ENCODE measurements at places on chromosomes 16 and 17.
A peak's percentile ranks its signal among the peaks of the same experiment; 100 is the strongest.

DNA sequence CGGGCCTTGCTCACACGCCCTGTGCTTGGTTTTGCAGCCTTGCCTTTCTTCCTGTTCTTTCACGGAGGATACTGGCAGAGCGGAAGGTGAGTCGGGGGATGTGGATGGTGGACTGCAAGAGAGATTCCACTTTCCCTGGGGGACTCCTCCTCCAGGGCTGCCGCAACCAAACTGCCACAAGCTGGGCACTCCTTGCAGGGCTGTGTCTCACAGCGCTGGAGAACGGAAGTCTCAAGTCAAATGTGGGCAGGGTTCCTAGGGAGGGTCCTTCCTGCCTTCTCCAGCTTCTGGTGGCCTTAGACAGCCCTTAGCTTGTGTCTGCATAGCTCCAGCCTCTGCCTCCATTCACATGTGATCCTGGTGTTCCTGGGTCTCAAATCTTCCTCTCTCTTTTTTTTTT is 11.4 kb upstream of the BIRC5 start:
- no peak overlapping the region for H3K4me3 ChIP-seq
- H3K27me3 ChIP-seq = no peaks in the 10 kb centered on the region
- peaks cover 5% of the 10 kb centered on the region for H3K4me1 ChIP-seq
- H3K27ac ChIP-seq = no peak overlapping the region

GRCh38 chr16:2817340-2818271 is 569 bp downstream of the PRSS21 start:
- DNase-seq = no peak
- H3K36me3 ChIP-seq = no peaks in the 10 kb centered on the region
- peaks cover 15% of the 10 kb centered on the region for H3K27me3 ChIP-seq
- H3K27ac ChIP-seq = no peak overlapping the region

DNA sequence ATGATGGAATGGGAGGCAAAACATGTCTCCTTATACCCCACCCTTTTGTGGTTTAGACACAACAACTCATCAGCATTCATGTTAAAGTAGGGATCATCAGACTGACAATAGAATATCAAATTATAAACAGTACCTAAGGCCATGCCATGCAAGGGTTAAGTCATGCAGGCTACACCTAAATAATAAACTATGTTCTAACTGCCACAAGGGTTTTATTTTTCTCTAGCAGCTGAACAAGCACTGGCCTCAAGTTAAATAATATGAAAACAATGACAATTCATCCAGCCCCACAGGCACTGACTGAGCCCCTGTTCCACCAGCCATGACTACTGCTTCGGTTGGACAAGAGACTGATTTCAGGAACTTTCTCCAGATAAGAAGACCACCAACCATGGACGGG is 164.5 kb upstream of the PIRT start:
- H3K4me1 ChIP-seq = no peaks in the 10 kb centered on the region
- H3K36me3 ChIP-seq = no peaks in the 10 kb centered on the region
- H3K27ac ChIP-seq = no peak overlapping the region
- peaks cover 5% of the 10 kb centered on the region for H3K27me3 ChIP-seq
- no peak overlapping the region for H3K4me3 ChIP-seq

DNA sequence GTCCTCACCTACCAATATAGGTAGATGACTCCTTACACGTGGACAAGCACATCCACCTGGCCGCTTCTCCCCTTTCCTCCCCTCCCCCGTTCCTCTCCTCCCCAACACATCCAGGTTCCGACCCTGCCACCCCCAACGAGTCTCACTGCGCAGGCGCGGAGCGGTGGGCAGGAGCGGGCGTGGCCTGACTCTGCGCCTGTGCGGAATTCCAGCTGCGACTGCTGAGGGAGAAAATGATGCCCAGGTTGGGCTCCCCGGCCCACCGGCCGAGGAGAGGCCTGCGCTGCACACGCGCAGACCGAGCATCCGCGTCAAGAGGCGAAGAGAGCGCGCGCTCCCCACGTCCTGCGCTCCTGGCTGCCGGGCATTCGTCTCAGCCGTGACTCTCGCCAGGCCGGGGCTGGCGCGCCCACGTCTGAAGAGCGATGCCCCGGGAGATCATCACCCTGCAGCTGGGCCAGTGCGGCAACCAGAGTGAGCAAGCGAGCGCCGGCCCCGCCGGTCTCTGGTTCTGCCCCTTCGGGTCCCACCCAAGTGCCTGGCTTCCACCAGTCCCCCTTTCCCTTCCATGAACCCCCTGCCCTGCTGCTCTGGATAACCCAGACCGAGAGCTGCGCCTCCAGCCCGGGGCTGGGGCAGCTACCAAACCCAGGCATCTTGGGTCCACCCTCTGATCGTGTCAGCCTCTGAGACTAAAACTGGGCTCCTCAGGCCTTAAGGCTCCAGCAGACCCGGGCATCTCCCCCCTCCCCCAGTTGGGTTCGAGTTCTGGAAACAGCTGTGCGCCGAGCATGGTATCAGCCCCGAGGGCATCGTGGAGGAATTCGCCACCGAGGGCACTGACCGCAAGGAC is at the start of gene TUBG2:
TSS of gene TUBG2 (plus strand) at position 206 of the 853 bp plus-strand sequence. CDS start at position 426, 220 bp downstream.
- H3K27me3 ChIP-seq = peaks cover 20% of the 10 kb centered on the region
- peak within 1 kb of the TSS; percentile 89 for H3K4me3 ChIP-seq
- peaks cover 20% of the 10 kb centered on the region for H3K4me1 ChIP-seq
- H3K36me3 ChIP-seq = no peaks in the 10 kb centered on the region
- DNase-seq = peak; percentile 45

GRCh38 chr17:27389542-27390140 is 66.6 kb upstream of the KSR1 start:
- H3K4me1 ChIP-seq = peaks cover 11% of the 10 kb centered on the region
- H3K36me3 ChIP-seq = no peaks in the 10 kb centered on the region
- no peak overlapping the region for H3K27ac ChIP-seq
- DNase-seq = no peak
- peaks cover 13% of the 10 kb centered on the region for H3K27me3 ChIP-seq

DNA sequence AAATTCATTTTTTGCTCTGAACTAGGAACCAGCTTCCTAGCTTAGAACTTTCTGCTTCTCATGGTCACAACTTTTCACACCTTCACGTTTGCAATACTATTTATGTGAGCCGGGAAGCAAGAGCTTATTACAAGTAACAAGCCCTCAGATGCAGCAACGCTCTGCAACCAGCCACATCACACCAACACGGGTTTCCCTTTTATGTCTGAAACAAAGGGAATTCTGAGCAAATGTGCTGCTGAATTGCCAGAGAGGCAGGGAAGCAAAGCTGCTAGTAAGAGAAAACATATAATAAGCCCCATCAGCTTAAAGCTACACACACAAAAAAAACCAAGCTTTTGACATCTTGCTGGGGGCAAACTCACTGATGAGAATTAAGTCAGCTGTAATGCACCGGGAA is 122.2 kb downstream of the SLC39A11 start:
- H3K27ac ChIP-seq = peak overlapping the region; percentile 37
- no peaks in the 10 kb centered on the region for H3K27me3 ChIP-seq
- H3K36me3 ChIP-seq = no peaks in the 10 kb centered on the region
- no peak for DNase-seq
- H3K4me3 ChIP-seq = no peak overlapping the region

- peaks cover 4% of the 10 kb centered on the region for H3K36me3 ChIP-seq
- no peaks in the 10 kb centered on the region for H3K4me1 ChIP-seq
- DNase-seq = no peak
- no peak overlapping the region for H3K27ac ChIP-seq
- no peaks in the 10 kb centered on the region for H3K27me3 ChIP-seq
Observed at GRCh38 chr16:48347191-48347865, 37.9 kb downstream of the SIAH1 start.

DNA sequence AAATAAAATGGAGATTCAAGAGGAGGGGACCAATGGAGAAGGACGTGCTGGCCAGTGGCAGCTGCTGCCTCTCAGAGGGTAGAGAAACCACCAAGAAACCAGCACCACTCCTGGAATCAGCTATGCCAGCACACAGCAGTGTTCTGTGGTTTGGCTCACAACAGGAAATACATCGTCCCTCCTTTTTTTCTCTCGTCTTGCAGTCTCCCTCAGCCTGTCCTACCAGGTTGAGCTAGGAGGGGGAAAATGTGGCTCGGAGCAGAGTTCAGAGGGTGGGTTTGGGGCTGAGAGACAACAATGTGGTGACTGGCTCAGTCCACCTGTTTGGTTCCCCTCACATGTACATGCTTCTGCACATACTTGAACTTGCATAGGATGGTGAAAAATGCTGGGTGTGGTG is 19.9 kb upstream of the SLC16A5 start:
- H3K27me3 ChIP-seq = no peaks in the 10 kb centered on the region
- no peak for DNase-seq
- peaks cover 8% of the 10 kb centered on the region for H3K36me3 ChIP-seq
- no peak overlapping the region for H3K4me3 ChIP-seq

GRCh38 chr17:82241926-82242697 is 13.3 kb downstream of the SLC16A3 start:
- peaks cover 33% of the 10 kb centered on the region for H3K4me1 ChIP-seq
- no peak overlapping the region for H3K27ac ChIP-seq
- no peak for DNase-seq
- peaks cover 20% of the 10 kb centered on the region for H3K36me3 ChIP-seq
- no peaks in the 10 kb centered on the region for H3K27me3 ChIP-seq
- no peak overlapping the region for H3K4me3 ChIP-seq

DNA sequence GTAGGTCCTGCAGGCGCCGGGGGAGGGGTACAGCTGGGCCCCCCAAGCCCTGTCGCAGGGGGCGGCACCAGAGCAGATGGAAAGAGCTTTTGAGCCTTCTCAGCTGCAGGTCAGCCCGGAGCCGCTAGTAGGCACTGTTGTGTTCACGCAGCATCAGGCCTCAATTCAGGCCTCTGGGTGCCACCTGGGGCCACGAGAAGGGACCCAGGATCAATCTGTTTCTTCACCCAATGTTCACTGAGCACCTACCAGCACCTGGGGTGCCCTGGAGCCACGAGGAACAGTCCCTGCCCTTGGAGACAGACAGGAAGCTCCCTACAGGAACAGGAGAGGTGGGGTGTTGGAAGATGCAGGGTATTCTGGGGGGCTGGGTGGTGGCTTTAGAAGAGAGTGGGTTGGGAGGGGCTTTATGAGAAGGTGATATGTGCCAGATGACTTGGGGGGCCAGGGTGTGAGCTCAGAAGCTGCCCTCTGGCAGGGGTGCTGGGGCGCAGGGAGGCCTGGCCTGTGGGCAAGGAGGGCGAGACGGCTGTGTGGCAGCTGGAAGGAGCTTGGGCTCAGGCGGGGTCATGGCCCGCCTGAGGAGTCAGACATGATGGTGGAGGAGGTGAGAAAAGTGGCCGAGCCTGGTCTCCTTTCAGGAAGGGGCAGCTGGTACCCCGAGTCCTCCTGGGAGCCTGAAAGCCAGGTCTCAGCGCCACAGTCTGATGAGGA is 121.9 kb upstream of the GSE1 start:
- DNase-seq = peak; percentile 14
- no peaks in the 10 kb centered on the region for H3K36me3 ChIP-seq
- no peak overlapping the region for H3K27ac ChIP-seq
- peaks cover 3% of the 10 kb centered on the region for H3K4me1 ChIP-seq

DNA sequence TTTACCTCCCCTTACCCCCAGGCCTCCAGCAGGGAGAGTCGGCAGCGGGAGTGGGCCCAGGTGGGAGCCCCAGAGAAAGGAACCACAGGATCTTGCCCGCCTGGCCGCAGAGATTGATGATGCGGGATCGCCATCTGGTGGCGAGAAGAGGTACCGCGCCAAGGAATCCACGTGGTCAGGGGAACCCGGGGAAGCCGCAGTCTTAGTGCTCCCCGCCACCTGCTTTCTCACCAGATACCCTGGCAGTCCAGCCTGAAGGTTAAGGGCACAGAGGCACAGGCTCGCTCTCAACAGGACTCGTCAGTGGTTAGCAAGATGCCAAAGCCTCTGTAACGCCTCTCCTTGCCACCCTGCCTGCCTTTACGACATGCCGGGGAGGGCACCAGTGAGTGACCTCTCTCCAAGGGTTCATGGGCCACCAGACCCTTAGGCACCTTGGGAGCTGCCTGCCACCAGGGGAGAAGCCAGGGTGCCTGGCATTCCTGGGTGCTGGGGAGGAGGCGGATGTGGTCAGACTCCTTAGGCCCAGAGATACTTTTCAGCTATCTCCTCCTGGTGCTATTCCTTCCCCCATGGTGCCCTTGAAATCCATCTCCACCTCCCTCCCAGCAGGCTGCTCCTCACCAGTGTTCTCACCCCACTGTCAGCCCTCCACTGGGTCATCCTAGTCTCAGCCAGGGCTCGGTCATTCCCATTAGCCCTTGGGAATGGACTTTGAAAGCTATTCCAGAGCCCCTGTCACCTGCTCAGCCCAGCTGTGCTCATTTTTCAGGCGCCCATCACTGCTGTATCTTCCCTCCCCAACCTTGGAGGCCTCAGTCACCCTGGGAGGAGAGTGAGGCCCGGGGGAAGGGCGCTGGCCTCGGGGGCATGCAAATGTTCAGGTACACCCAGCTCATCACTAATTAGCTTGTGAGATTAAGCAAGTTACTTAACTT is 5.5 kb upstream of the RHBDF2 start:
- peaks cover 28% of the 10 kb centered on the region for H3K4me1 ChIP-seq
- DNase-seq = peak; percentile 88
- H3K27ac ChIP-seq = peak overlapping the region; percentile 47
- H3K27me3 ChIP-seq = no peaks in the 10 kb centered on the region

DNA sequence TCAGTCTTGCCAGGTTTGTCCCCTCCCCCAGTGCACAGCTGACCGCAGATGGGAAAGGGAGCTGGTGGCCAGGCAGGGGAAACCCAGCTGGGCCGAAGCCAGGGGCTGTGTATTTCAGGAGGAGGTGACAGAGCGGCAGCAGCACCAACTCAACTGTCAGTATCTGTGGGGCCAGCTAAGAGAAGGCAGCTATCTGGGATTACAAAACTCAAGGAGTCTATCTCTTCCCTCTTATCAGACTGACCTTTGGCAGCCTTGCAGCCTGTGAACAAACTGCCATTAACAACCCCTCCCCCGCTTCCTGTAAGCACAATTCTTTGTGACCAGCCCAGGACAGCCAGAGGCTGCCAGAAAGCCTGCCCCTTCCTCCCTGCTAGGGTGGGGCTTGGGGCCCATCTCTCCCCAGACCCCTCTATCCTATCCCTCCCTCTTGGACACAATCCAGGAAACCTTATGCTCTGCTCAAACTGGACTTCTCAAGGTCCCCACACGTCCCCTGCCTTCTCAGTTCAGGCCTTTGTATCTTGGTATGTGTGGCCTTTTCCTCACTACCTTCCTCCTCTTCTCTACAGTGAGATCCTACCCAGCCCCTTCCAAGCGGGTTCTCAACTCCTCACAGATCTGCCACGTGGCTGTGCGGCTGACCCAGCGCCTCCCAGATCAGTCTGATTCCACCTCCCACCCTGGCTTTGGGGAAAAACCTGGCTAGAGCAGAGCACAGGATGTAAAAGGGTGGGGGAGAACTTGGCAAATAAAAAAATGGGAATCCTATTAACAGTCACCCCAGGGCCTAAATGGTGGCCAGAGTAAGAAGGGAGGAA is 10.5 kb downstream of the ST3GAL2 start:
- H3K27ac ChIP-seq = peak overlapping the region; percentile 91
- H3K4me3 ChIP-seq = peak overlapping the region; percentile 83
- DNase-seq = no peak
- H3K36me3 ChIP-seq = no peaks in the 10 kb centered on the region
- H3K4me1 ChIP-seq = peaks cover 74% of the 10 kb centered on the region

GRCh38 chr16:13289515-13289914 is 388.1 kb downstream of the SHISA9 start:
- no peaks in the 10 kb centered on the region for H3K4me1 ChIP-seq
- H3K27ac ChIP-seq = no peak overlapping the region
- no peak for DNase-seq
- H3K27me3 ChIP-seq = peaks cover 5% of the 10 kb centered on the region
- H3K4me3 ChIP-seq = no peak overlapping the region
- no peaks in the 10 kb centered on the region for H3K36me3 ChIP-seq
